Dorsolateral prefrontal cortex (tissue), 122 donors: ENCODE measurements at places on chromosomes 16 and 17.
A peak's percentile ranks its signal among the peaks of the same experiment; 100 is the strongest.

DNA sequence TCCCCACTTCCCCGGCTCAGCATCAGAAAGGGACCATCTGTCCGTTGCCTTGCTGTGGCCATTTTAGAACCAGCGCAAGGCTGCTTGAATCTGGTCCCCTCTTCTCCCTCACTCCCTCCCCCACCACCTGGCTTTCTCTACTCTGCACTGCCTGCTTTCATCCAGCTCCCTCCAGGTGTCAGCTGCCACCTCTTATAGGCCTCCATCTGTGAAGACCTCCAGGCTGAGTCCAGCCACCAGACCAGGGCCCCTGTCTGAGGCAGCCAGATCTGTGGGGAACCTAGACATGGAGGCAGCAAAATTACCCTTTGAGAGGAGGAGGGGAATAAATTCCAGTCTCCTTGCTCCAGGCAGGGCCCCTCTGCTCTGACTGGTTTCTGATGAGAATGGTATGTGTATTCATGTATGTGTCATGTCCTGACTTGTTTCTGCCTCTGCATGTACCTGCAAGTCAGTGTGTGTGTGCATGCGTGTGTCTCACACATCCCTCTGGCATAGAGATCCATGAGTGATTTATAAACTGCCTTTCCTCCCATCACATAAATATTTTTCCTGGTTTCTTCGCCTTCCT, 21.1 kb downstream of the MINK1 start:
- no peak for DNase-seq

DNA sequence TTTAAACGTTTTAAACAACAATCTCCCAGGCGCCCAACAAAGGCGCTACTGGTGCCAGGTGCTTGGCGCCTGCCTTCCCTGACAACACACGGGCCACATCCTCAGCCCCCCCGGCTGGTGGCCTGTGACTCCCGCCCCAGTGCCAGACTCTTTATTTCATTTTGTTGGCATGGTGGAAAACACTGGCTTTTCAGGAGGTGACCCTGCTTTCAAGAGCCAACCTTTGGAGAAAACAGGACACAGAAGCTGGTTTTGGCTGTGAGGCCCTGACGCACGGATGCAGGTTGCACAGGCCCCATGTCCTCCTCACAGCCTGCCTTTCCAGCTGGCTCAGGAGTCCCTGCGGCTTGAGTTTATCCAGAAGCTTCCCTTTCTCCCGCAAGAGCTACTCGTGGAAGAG, 100.0 kb downstream of the METRNL start:
- DNase-seq: peak; percentile 17

GRCh38 chr16:79329166-79329521, 271.4 kb downstream of the MAF start:
- no peak for DNase-seq

DNA sequence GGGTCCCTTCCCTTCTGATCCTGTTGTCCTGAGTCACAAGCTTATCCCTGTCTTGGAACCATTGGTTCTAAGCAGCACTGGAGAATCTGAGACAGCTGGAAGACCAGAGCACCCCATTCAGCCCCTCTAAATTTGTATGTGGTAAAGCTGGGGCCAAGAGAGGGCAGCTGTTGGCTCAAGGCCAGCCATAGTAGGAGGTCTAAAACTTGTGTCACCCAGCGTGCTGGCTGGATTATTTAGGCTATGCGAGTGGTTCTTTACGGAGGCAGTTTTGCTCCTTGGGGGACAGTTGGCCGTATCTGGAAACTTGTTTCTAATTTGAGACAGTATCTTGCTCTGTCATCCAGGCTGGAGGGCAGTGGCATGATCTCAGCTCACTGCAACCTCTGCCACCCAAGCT, 69.6 kb upstream of the GSE1 start:
- no peak for DNase-seq

GRCh38 chr16:50265260-50265659, 1.1 kb upstream of the ADCY7 start:
- no peak for DNase-seq

- no peak for DNase-seq
These were observed 34.7 kb upstream of the POLR3E start for GRCh38 chr16:22262460-22262859.

DNA sequence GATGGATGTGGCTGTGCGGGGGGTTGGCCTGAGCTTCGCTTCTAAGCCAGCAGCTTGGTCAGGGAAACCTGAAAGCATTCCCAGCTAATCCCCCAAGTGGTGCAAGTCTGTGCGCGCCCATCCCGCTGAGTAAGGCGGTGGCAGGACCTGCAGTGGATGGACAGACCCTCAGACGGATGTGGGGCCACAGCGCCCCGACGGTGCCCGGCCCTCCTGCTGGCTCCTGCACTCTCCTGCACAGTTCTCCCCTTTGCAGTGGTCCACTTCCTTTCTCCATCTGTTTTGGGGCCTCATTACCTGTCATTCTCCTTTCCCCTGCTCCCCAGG, 2.3 kb downstream of the ATP2A1 start:
- DNase-seq: no peak

DNA sequence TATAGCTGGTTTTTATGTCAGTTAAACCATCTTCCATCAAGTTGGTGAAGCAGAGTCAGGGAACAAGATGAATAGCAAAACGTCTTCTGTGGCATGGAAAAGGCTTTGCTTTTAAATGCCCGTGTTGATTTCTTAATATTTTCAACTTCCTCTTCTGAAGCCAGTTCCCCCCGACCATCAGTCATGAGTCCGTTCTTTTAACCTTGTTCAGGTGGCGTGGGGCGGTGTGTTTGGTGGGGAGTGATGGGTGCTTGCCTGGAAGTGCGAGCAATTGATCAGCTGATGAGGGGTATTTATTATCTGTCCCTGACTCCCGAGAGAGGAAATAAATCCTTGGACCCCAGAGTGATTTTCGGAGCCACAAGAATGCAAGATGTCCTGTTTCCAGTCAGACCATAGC, 147.1 kb downstream of the WWOX start:
- DNase-seq: no peak

- DNase-seq: no peak
These were observed 6.6 kb downstream of the ZDHHC1 start for GRCh38 chr16:67409631-67410030.

DNA sequence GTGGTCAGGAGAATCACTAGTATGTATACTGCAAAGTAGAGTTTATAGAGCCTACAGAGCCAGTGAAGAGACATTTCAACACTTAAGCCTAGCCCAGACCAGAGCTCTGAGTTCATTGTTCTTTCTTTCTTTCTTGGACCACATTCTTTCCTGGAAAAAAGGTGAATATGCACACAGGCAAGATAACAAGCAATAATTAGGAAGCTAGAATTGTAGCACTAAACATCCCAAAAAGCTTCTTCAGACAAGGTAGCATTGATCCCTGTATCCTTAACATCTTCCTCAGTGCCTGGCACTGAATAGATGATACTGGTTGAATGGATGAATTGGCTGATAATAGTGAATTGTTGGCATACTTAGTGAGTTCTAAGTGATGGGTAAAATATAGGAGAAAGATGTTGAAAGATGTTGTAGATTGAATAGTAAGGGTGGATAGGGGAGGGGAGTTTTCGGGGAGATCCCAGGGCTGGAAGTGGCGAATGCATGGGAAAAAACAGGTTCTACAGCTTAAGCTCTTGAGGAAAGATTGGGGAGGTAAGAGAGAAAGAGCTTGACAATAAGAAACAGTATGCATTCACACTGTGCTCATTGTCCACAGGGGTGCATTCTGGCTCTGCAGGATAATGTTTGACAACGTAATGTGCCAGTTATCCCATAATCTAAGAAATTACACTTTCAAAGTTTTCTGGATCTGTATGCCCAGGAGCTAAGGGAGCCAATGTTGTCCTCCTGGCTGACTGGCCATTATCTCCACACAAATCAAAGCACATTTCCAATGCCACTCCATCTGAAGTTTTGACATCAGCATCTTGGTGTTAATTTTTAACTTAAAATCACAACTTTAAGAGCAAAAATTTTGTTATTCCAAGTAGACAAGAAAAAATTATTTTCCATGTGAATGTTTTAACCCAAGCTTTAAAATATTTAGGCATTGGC, 35.6 kb downstream of the TUBD1 start:
- DNase-seq: no peak

- no peak for DNase-seq
These were observed 5.8 kb upstream of the TRAF4 start for GRCh38 chr17:28737770-28738679.
